ENCODE measurements at places on chromosomes 11 and 22.

DNA sequence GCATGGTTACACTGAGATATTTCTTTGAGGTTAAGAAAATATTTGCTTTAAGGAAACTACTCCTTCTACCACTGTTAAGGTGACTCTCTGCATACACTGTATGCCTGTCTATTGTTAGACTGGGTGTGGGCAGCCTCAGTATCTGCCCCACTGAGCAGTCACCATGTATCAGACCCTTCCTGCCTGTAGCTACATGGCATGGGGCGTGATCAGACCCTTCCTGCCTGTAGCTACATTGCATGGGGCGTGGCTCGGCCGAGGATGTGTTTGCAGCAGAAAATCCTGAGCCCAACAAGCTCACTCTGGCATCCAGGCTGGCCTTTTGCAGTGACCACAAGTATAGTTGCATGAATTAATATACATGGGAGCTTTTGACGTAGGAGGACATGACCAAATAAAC, 669.4 kb downstream of the OPCML start:
- DNase-seq = no peak

DNA sequence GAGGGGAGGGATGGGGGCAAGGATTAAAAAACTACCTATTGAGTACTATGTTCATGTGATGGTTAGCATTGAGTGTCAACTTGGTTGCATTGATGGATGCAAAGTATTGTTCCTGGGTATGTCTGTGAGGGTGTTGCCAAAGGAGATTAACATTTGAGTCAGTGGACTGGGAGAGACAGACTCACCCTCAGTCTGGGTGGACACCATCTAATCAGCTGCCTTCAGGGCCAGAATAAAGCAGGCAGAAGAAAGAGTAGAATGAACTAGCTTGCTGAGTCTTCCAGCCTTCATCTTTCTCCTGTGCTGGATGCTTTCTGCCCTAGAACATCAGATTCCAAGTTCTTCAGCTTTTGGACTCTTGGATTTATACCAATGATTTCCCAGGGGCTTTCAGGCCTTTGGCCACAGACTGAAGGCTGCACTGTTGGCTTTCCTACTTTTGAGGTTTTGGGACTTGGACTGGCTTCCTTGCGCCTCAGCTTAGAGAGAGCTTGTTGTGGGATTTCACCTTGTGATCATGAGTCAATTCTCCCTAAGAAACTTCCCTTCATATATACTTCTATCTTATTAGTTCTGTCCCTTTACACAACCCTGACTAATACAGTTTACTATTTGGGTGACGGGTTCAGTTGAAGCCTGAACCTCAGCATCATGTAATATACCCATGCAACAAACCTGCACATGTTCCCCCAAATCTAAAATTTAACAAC, 70.2 kb downstream of the MTNR1B start:
- no peak for DNase-seq

GRCh38 chr11:87180742-87181141, 143.0 kb downstream of the TMEM135 start:
- no peak for DNase-seq

GRCh38 chr11:69337211-69337721, 43.3 kb downstream of the MYEOV start:
- no peak for DNase-seq

- DNase-seq = no peak
These were observed 31.1 kb downstream of the IFT27 start for GRCh38 chr22:36744791-36745190.

DNA sequence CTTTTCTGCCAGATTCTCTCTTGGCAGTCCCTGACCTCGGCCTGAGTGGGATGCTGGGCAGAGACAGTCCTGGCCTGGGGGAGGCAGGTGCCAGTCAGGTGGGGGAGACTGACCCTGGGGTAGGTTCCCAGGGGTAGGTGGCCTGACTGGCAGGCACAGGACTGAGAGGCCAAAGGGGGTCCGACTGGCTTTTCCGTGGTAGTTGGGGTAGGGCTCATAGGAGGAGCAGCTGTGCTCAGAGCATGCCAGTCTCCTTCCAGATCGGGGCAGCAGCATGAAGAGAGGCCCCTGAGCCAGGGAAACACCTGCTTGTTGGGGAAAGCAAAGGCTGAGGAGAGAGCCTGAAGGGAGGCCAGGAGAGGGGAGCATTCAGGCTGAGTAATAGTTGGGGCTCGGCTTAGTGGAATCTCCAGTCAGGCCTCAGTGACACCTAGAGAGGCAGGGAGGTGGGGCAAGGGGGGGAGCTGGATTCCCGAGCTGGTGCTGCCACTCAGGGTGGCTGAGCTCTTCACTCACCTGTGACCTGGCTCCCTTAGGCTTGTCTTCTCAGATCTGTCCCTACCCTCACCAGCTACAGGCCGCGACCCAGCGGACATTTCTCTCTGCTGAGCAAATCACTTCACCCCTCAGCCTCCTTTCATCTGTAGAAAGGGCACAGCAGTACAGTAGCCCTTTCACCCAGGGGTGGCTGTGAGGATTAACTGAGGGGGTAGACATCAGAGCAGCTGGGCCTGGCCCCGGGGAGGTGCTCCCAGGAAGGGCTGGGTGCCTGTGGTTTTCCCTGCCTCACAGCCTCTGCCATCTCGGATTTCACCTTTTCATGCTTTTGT, 26.2 kb downstream of the MCM5 start:
- DNase-seq = no peak

- DNase-seq = no peak
These were observed 102.7 kb upstream of the CLPB start for GRCh38 chr11:72537051-72537450.

- DNase-seq = no peak
These were observed 13.3 kb upstream of the CYP2R1 start for GRCh38 chr11:14905104-14906033.

GRCh38 chr11:6377902-6378639, 12.2 kb upstream of the SMPD1 start:
- DNase-seq = no peak

DNA sequence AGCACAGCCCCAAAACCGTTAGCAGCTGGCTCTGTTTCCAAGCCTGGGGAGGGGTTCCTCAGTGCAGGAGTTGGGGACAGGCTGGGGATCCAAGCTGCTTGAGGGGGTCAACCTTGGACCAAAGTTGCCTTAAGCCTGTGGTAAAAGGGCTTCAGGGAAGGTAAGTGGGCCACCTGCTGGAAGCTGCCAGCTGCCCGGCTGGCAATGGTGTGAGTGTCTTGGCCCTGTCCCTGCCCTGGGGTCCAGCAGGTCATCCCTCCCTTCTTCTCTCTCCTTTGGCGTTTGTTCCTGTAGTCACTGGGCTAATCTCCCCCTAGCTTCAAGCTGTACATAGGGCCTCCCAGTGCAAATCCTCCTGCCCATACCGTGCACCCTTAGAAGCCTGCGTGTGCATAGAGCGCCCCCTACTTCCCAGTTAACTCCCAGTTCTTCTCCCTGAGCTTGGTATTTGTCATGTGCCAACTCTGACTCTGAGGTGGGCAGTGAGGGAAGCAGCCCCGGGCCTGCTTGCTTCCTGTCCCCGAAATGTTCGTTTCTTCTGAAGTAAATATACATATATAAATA, 4.4 kb downstream of the TMEM258 start:
- no peak for DNase-seq

All from kidney epithelial cell (primary cell).